Foreskin keratinocyte (primary cell): ENCODE measurements at places on chromosomes 7 and 10. TPM values are rescaled to one million over a fixed set of nuclear protein-coding genes. Genes with fewer than 3 reads are reported as not detected.

DNA sequence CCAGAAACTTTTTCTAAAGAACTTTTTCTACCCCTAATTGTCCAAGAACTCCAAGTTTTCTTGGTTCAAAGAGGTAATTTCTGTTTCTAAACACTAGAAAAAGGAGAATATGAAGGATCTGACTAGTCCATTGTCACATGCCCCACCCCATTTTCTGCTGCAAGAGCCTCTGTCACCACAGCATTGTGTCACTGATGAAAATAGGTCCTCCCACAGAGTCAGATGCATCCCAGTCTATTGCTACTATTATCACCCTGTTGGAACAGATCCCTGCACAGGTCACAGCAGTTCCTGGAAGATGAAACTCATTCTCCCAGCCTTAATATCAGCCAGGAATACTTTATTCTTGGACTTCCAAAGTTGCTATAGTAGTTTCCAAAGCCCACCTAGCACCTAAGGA lies 7.5 kb upstream of the CFTR start:
- DNase-seq, result no peak

DNA sequence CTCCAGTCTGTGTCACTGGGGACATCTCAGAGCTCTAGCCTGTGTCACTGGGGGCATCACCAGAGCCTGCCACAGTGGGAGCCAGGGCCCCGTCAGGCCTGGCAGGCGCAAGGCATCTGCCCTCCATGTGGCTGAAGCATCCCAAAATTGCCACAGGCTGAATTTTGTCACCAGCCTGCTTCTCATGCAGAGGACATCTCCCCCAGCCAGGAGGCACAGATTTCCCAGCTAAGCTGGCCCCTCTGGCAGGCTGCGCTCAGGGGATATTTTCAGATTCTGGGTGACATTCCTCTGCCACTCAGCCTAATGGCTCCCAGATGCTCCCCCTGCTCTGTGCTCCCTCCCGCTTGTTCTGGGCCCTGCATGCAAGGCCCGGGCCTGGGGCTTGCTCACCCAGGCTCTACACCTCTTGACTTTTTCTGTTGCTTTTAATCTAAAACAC lies 64.6 kb downstream of the COL13A1 start:
- no peak for DNase-seq

DNA sequence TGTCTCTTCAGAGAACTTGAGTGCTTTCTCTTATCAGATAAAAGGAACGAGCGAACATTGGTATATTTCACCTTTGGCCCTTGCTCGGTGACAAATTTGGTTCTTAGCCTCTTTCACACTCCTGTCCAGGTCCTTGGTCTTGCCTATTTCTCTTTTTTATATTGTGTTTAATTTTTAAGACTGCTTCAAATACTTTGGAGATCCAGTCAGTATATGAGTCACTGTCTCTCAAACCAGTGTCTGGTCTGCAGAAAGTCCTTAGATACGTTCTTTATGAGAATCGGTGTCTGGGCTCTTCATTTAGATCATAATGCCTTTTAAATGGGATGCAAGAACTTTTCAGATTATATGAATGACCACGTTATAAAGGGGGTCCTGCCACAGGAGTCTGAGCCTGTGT lies 55.0 kb downstream of the PIK3AP1 start:
- peak; percentile 10 for DNase-seq

The TMEM236 gene
- total RNA-seq, result 0.63 TPM in 1 of 2 replicates, not detected in the other

The GPRIN2 gene
- total RNA-seq, result 0.58 and 0.78 TPM in 2 replicates

- DNase-seq, result no peak
Measured at GRCh38 chr7:135763261-135763660, 14.6 kb upstream of the FAM180A start.

The MYPN gene
- 0.03 TPM in 1 of 2 replicates, not detected in the other for total RNA-seq
